Cortex of kidney (tissue), 1 donor: ENCODE measurements at places on chromosomes 4 and X.

DNA sequence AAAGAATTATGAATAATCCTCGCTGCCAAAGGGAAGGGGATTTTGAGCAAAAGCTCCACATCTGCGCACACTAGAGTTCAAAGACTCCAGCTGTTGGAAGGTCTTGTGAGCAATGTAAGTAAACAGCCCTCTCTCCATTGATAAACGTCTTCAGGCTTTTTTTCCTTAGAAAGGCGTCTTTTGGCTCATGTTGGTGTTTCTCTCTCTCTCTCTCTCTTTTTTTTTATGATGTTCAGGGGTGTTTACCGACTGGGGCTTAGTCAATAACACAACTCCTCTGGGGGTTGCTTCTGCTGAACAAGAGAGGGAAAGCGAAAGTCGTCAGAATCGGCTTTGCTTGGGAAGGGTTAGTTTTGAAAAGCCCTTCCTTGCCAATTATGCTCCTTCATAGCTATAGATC is 53.2 kb upstream of the C1QTNF7 start:
- DNase-seq, result no peak

DNA sequence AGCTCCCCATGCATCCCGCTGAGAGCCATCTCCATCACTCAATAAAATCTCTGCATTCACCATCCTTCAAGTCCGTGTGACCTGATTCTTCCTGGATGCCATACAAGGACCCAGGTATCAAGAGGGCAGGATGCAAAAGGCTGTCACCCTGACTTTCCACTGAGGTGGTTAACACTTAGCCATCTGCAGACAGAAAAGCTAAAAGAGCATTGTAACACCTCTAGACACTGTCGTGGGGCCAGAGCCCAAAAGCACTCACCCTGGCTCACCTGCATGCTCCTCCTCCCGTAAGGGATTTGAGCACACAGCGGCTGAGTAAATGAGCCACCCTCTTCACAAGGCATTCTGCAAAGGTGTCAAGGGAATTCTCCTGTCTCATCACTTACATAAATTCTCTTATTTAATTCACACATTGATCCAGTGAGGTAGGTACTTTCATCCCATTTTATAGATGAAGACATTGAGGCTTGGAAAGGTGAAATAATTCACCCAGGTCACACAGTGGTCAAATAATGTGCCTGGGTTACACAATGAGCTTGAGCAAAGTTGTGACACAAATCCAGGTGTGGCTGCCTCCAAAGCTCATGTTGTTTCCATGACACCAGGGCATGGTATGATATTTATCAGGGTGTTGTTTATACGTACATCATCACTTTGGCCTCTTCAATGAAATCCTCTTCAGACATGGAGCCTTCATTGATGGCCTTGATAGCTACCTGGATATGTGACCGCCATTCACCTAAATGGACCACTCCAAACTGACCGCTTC is 48.0 kb downstream of the TXK start:
- DNase-seq, result no peak

DNA sequence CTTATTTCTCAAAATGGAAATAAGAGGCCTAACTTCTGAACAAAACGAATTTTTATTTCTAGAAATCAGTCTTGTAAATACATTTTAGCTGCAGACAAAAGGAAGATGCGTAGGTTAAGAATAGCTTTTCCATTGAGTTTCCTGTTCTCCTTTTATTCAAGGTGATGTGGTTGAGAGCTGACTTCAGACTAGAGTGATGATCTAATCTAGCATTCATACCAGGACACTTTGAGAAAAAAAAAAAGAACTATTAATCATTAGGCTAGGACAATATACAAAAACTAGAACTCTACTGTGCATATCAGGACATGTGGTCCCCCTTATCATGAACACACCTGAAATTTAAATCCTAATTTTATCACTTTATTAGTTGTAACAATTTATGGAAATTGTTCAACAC is 884.5 kb upstream of the EPHA5 start:
- DNase-seq, result no peak

DNA sequence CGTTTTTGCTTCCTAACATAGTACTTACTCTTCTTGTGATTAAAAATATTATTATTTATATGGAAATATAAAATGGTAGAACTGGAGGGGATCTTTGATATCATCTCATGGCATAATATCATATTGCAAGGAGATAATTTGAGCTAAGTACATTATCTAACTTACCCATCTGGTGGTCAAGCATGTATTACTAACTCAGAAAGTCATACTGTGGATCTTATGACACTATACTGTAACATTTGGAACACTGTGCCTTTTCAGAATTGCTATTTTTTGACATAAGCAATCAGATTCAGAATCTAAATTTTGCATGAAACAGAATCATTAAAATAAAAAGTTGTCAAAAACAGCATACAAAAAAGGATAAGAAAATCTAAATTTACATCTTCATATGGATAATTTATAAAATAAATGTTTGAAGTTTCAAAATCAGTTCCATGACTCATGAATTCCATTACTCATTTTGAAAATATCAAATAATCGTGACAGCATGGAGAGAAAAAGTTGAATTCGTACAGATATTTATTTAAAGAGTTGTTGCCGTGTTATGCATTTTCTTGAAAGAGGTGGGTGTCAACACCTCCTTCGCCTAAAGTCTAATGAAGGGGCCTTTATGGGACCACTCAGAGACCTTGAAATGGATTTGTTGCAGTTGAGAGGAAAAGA is 928.1 kb downstream of the PDHA2 start:
- no peak for DNase-seq

DNA sequence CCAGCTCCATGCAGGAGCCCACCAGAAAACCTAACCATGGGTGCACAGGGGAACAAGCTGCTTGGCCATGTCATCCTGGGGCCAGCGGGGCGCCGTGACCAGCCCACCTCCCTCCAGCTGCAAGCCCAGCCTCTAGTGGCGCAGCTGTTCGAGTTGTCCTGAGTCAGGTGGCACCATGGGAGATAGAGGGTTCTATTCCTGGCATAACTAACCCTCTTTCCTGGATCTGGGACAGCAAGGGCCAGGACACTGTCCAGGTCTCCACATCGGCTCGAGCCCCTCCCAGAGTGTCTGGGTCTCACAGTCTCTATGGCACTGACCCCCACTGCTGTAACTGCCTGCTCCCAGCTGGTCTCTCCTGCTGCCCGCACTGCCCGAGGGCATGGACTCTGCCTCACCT is 16.7 kb downstream of the ABLIM2 start:
- DNase-seq, result no peak

DNA sequence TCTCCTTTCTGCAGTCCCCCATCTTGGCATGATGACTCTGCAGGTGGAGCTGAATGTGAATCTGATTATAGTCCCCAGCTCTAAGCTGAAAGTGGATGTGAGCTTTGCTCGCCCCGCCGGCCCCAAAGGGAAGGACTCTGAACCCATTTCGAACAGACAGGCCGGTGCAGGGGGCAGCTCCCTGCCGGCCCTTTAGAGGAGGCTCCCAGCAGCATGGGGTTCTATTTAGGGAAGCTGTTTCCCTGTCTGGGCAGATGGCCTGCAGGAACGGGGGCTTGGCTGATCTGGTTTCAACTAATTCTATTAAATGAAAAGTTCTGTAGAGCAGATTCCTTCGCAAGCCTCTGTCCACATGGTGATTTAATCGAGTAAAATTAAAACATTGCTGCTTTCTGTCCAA is 104.8 kb upstream of the MSX1 start:
- no peak for DNase-seq

DNA sequence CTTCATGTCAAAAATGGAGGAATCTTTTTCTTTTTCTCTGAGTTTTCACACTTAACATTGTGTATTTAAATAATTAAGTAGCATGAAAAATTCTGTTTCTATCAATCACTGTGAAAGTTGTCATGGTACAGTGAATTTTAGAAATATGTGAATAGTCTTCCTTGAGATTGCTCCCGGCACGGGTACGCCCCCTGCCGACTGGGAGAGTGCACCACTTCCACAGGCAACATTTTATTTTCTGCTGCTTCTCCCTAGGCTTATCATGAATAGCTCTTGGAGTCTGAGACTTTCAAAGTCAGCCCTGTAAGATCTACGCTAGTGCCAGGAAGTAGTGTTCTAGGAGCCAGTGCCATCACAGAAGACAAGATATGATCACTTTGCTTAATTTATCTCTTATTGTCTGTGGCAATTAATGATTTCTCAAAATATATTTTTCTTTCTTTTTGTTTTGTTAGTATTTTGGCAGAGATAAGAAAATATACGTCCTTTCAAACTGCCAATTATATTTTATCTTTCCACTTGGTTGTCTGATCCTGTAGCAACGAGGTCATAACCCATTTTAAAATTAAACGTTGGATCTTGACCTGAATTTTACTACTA is 763.8 kb upstream of the AADAT start:
- DNase-seq, result no peak

DNA sequence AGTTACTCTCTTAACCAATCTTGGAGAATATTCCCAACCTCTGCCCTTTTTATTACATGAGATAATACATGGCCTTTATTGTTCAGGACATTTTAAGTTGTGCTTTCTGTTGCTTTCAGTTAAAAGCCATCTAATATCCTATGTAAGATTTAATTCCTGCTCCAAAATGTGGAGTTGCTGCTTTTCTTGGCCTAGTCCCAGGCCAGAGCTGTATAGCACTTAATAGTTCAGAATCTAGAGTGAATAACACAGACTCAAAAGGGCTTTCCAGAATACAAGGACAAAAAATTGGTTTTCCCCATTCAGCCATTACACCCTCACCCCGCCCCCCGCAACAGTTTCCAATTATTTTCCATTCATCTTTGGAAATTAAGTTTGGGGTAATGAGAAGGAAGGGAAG is 144.3 kb upstream of the SMAD1 start:
- no peak for DNase-seq

DNA sequence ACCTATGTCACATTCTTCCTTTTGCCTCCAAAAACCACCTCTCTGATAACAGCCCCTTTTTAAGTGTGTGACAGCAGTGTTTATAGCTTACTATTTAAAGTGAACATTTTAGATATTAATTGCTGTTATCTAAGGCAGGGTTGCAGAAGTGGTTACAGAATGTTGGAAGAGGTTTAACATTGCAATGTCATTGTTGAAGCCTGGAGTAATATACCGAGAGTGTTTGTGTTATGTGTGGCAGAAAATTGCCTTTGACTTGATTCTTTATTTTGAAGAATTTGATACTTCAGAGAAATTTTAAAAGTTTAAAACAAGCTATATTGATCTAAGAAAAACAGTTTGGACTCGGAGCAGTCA is 37.1 kb downstream of the SMARCAD1 start:
- DNase-seq, result no peak

DNA sequence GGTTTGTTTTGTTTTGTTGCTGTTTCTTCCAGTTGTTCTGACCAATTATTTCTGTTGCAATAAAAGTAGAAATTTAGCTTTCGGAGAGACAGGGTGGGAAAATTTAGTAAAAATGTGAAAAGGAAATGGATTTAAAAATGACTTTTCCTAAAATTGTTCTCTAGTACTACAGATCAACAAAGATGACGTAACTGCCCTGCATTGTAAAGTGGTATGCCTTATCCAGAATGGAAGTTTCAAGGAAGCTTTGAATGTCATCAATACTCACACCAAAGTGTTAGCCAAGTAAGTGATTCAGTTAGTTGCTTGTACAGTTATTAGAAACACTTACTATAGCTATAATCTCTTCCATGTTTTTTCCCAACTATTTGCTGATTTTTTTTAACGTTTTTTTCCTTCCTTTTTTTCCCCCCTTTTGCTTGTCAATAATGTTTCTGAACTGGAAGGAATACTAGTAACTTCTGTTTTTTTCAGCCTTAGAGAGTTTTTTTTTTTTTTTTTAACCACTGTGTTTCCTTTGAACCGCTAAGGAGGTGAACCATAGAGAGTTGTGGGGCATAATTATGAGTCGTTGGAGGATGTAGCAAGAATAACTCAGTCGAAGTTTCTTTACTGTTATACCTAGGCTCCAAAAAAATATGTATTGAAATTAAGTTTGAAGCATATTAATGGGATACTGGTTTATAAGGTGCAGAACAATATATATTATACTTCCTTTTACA is 2.2 kb downstream of the SRP72 start:
- no peak for DNase-seq

GRCh38 chr4:101014417-101014816 is 332.9 kb downstream of the PPP3CA start:
- no peak for DNase-seq

DNA sequence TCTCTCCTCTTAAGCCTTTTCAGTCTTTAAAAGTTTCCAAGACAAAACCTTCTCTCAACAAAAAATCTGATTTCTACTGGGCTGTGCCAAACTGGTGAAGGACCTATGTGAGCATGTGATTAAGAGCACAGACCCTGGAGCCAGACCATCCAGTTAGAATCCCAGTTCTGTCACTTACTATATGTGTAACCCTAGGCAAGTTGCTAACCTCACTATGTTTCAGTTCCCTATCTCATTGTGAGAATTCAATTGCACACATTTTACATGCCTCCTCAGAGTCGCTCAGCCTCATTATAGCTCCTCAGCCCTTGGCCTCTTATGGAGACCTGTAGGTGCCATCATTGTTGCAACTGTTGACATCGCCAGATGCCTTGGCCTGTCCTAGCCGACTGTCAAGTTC is 54.1 kb upstream of the VEGFD start:
- no peak for DNase-seq

GRCh38 chr4:5964030-5964429 is 54.2 kb downstream of the C4orf50 start:
- no peak for DNase-seq

DNA sequence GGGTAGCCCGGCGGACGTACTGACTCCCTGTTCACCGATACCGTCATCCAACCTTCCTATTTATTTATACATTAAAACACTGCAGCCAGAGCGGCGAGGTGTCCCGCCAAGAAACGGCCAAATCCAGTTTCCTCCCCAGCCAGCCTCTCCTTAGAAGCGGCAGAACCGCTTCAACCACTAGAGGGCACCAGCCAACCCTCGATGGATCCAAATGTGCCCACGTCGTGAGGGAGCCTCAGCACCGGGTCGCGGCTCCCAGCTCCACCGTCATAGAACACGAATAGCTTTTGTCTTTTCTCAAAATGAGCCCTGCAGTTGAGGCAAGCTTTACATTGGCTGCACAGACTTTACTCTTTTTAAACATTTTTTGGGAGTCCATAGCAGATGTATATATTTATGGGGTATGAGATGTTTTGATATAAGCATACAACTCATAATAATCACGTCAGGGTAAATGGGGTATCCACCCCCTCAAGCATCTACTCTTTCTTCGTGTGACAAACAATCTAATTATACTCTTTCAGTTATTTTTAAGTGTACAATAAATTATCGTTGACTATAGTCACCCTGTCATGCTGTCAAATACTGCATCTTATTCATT is 13.0 kb upstream of the HELT start:
- DNase-seq, result no peak

DNA sequence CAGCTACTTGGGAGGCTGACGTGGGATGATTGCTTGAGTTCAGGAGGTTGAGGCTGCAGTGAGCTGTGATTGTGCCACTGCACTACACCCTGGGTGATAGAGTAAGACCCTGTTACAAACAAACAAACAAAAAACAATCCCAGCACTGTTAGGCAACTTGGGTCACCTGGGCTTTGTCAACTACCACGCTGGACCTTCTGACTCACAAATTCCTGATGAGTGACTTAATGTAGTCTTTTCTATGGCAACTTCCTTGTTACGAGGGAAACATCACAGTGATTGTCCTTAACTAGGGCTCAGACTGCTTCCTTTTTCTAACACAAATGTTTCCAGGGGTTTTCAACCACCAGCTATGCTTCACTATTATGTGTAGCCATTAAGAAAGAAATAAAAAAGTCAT is 128.8 kb upstream of the GPC4 start:
- no peak for DNase-seq

- DNase-seq, result no peak
Measured at GRCh38 chr4:151429957-151430570, 21.1 kb downstream of the FHIP1A start.

GRCh38 chr4:2412534-2412884 is 5.9 kb downstream of the ZFYVE28 start:
- no peak for DNase-seq
